Heart right ventricle (tissue), 16 donors: ENCODE measurements at places on chromosomes 3 and 15. TPM values are rescaled to one million over a fixed set of nuclear protein-coding genes. Genes with fewer than 3 reads are reported as not detected.

DNA sequence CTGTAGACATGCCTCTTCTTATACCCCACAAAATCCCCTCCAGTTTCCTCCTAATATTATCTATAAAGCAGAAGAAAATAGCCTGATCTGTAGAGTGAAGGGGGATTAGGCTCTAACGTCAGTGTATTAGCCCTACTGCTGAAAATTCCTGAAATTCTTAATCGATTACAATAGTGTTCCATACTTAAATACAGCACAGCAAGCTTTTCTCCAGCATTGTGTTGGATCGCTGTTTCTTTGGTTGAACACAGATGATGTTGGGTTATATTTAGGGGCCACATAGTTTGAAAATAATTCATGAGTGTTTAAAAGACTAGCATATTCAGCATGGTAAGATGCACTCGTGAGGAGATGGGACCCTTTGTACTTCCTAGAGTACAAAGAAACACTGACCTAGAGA is 52.5 kb downstream of the PIAS1 start:
- no peak for DNase-seq

The DISP2 gene
- 0.78 TPM for total RNA-seq

DNA sequence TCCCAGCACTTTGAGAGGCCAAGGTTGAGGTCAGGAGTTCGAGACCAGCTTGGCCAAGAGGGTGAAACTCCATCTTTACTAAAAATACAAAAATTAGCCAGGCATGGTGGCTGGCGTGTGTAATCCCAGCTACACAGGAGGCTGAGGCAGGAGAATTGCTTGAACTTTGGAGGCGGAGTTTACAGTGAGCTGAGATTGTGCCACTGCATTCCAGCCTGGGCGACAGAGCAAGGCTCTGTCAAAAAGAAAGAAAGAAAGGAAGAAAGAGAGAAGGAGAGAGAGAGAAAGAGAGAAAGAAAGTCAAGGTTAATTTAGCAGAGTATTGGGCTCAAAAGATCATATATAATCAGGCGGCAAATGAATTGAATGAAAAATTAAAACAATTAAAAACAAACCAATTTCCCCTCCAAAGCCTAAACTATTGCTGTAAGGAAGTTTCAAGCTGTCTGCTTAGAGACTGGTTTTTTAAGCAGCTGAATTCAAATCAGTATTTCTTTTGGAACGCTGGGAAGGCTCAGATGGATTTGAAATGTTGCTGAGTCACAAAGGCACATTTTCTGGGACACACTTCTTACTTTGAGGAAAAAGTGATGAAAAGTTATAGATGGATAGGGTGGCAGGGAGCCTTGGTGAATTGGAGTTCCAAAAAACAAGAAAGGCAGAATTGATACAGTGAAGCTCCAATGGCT is 81.3 kb upstream of the BHLHE40 start:
- no peak for DNase-seq

The PPP1R14D gene
- total RNA-seq = not detected

GRCh38 chr3:119748991-119749390 is 32.9 kb upstream of the NR1I2 start:
- DNase-seq = no peak

The XCR1 gene
- total RNA-seq = not detected

DNA sequence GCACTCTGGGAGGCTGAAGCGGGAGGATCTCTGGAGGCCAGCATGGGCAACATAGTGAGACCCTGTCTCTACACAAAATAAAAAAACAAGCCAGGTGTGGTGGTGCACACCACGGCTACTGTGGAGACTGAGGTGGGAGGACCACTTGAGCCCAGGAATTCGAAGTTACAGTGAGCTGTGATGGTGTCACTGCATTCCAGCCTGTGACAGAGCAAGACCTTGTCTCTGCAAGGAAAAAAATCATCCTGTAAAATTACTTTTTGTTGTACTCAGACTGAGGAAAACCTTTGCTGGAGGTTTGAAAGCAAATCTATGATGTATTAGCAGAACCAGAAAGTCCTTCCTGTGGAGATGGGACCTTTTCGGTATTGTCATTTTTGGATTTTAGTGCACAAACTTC is 63.3 kb downstream of the ATP1B3 start:
- DNase-seq = no peak
